Forelimb muscle (tissue), 1 donor: ENCODE measurements at places on chromosomes 16 and 17.

- DNase-seq = no peak
Measured at GRCh38 chr16:1444730-1445517, 568 bp upstream of the CCDC154 start.

DNA sequence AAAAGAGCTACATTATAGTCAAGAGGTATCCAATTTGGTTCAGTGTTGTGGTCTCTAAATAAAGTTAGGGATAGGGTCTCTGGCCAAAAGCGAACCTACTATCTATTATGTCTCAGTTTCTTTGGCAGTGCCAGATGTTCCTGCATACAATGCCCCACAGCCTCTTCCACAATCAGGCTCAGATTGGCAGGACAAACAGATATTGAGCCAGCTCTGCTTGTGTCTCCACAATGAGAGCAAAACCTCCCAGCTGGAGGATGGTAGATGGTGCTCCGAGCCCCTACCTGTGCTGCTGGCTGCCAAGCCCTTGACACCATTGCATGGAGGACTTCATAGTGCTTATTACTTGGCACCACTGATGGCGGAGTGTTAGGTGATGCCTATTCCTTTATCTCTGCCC is 19.7 kb downstream of the PHAF1 start:
- no peak for DNase-seq

DNA sequence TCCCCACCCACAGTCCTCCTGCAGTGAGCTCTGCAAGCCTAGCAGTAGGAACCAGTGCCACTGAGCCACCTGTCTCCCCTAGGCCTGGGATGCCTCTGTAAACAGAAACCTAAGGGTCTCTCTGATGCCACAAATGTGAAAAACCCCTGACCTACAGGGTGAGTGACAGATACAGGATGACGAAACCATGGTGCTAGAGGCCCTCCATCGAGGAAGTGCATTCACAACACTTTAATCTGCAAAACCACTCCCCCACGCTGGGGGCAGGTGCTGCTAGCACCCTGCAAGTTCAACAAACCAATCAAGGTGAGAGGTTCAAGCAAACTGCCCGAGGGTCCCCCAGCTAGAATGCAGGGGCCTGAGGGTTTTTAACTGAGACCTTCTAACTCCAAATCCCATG is 59.5 kb downstream of the CDYL2 start:
- DNase-seq = no peak

DNA sequence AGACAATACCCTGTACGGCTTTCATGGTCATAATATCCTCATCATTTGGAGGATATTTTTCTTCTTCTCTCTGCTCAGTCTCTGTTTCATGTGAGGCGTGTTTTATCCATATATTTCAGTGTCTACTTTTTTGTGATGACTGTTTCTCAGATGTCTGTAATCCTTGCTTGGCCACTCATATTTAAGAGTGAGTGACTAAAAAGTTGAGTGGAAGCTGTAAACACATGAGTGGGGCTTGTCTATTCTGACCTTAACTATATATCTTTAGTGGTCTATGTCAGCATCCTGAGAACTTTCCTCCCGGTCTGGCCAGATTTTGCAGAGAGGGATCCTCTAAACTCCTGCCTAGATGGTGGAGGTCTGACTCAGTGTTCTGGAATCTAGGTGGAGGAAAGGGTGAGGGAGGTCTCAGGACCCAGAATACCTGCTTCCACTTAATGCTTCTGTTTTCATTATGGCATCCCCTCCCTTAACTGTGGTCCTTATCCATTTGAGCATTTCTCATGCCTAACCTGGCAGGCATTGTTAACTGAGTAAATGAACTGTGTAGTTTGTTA is 6.0 kb downstream of the DDX19B start:
- DNase-seq = no peak

- DNase-seq = no peak
Measured at GRCh38 chr16:60771138-60771537, 1265.1 kb downstream of the CDH8 start.

GRCh38 chr17:81523402-81524038 is 4.7 kb upstream of the FSCN2 start:
- DNase-seq = no peak

DNA sequence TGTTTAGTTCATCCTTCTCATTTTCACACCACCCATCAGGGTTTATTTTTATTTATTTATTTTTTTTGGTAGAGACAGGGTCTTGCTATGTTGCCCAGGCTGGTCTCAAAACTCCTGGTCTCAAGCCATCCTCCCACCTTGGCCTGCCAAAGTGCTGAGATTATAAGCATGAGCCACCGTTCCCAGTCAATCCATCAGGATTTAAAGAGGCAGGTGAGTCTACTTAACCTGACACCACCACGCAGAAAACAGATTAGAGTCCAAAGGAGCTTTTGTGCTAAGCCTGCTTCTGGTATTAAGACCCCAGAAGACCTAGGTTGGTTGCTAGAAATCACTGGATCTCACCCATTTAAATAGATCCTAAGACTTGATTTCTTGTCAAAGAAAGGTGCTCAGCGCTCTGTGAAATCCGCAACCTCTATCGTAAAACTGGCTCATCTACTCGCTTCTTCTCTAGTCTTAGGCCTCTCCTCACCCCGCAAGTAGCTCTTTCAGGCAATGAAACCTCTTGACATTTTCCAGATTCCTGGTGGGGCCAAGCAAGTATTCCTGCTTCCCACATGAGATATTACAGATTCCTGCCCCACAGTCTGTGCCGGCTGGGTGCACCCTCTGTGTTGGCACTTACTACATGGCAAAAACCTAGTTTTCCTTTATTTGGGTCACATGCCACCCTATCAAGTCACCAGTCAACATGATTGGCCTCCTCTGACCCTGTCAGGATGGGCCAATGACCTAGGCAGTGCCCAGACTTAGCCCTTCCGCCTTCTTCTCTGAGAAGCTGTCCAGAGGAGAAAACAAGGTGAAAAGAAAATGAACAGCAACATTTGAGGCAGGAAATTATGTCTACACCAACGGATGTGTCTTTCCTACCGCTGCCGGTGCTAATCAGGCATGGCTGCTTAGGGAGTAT is 9.0 kb downstream of the PITPNA start:
- no peak for DNase-seq

DNA sequence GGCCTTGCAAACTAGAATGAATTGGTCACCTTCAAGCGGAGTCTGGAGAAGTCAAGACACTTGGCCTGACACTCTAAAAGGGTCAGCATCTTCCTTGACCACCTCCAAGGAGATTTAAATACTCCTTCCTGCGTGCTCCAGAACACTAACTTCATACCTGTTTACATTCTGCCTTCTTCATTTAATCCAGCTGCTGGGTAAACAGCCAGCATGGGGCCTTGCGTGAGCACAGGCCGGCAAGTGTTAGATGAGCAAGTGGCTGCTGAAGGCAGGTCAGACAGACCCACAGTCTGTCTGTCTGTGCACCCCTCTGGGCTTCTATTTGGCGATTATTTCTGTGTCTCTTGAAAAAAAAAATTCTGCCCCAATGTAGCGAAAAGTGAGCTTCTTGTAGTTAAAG is 153.8 kb downstream of the MSI2 start:
- DNase-seq = no peak

DNA sequence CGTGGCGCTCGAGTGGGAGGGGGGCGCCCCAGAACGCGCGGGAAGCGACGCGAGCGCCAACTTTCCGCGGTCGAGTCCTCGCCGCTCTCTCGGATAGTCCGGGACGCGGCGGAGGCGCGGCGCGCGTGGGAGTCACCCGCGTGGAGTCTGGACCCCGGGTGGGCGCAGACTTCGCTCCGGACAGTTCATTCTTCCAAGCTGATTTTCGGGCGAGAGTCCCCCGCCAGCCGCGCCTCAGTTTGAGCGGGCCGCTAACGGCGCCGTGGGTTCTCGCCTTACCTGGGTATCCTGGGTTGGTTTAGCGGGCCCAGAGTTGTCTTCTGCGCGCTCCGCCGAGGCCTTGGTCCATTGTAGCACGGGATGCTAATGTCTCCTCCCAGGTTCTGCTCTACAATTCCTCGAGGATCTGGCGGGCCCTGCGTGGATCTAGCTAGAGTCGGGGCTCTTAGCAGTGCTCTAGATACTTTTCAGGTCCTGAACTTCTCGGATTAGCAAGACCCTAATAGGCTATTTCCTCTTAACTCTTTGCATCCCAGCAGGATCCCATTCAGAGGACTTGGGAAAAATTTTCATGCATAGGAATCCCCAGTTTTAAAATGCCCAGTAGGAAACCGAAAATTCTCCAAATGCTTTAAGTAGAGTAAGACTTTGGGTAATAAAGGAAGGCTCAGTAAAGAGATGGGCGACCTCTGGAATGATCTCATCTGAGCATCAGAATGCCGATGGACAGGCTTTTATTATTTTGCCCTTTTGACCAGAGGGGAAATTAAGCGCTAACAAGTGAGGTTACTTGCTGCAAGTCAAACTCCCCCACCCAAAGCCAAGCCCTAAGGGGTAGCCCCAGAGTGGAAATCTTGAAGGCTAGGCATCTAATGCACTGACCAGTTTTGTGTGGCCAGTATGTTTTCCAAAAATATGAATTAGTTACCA is 537 bp upstream of the GJC1 start:
- no peak for DNase-seq

GRCh38 chr17:43791589-43791988 is 11.4 kb downstream of the CFAP97D1 start:
- DNase-seq = no peak

- DNase-seq = no peak
Measured at GRCh38 chr16:89484923-89485679, 5.3 kb downstream of the ANKRD11 start.

DNA sequence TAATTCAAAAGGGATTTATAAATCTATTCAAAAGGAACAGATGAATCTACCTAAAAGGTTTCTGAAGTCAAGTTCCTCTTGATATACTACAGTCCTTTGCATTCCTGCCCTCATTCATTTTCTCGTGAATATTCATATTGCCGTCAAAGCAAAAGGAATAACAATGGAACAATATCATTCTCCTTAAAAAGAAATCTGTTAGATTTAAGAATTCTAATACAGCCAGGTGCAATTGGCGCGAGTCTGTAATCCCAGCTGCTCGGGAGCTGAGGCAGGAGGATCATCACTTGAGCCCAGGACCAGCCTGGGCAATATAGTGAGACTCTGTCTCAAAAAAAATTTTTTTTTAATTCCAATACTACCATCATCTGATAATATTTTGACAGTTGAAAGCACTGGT is 130.3 kb downstream of the BRIP1 start:
- no peak for DNase-seq

- no peak for DNase-seq
Measured at GRCh38 chr16:11370084-11370931, 25.0 kb downstream of the RMI2 start.

GRCh38 chr17:76495663-76496400 is 5.4 kb downstream of the RHBDF2 start:
- DNase-seq = no peak
